Stimulated activated CD4-positive, alpha-beta T cell treated with anti-CD3 and anti-CD28 coated beads, Interleukin-12 subunit alpha, Interleukin-12 subunit beta, amount 100 ng/mL, for 4 hours (primary cell): ENCODE measurements at places on chromosomes 13 and 19.
A peak's percentile ranks its signal among the peaks of the same experiment; 100 is the strongest.

DNA sequence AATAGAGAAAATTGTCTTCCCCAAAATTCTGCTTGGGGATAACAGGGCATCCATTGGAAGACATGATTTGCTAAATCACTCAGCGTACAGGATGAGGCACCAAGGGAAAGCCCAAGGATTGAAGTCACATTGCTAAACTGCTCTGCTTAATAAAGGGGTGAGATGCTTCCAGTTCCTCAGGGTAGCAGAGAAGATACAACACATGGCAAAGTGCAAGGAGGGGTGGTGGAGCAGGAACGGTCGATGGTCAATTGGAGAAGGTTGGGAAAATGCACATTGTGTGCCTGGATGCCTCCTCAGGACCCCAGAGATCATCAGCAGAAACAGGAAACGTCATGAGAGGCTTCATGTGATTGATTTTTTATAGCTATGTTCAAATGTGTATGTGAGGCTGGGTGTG is 116.3 kb upstream of the SOX1 start:
- DNase-seq = no peak

DNA sequence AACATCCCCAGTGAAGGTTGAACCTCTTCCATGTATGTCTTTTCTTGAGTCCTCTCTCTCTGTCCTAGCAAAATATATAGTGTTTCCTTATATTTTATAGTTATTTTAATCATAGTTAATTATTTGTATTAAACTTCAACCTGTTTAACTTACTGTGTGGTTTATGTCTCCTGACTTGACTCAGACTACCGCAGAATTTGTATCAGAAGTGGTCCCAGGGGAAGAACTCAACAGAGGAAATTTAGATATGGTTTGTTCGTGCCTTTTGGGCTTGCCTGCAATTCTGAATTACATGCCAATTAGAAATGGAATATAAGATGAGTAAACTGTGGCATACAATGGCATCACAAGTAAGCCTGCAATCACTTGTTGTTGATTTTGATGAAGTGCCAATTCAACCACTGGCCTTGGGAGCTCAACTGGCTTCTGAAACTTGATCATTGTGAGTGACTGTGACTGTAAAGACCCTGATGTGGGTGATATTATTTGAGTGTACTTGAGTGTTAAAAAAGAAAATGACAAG is 1459.5 kb upstream of the PCDH20 start:
- DNase-seq = no peak

DNA sequence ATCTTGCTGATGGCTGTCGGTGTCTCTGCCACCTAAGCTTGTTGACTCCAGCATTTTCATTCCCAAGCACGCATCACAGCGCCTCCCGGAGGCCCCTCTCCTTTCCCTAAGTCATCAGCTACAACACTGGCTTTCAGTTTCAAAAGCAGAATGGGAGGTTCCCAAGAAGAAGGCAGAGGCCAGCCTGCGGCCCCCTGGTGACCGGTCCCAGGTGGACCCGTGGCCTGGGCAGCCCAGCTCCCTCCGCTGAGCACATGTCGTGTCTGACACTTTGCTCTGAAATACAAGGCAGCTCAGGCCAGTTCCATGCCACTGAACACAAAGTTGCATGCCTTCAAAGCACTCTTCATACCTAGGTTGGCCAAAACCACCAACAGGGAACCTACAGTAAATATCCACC is 8.5 kb downstream of the MLLT1 start:
- DNase-seq = no peak

DNA sequence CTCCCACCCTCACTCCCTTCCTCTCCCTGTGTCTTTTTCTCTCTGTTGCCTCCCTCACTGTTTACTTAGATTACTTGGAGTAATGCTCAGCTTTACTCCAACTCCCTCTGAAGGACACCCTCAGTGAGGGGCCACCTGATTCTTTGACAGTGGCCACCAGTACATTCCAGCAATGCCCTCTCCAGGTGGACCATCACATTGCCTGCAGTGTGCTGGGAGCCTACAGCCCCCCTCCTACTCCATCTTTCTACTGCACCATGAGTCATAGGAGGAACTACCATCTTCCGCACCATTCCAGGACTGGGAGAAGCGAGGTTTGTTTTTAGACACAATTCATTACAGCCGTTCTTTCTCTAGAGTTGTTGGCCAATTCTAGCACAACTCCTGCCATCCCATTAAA is 96.6 kb upstream of the POSTN start:
- DNase-seq = no peak

DNA sequence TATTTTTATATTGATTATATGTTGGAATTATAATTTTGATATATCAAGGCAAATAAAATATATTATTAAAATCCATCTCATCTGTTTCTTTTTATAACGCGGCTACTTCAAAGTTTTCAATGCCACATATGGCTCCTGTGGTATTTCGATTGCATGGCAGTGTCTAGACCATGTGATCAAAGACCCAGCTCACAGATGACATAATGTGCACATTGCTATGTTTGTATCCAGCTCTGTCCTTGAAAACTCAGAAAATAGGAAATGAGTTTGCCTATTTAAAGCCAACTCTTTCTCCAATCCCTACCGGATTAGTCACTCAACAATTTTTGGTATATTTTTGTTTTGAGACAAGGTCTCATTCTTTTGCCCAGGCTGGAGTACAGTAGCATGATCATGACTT is 26.2 kb downstream of the TMTC4 start:
- DNase-seq = no peak

- no peak for DNase-seq
Observed at GRCh38 chr13:41934120-41934519, 26.8 kb downstream of the VWA8 start.

DNA sequence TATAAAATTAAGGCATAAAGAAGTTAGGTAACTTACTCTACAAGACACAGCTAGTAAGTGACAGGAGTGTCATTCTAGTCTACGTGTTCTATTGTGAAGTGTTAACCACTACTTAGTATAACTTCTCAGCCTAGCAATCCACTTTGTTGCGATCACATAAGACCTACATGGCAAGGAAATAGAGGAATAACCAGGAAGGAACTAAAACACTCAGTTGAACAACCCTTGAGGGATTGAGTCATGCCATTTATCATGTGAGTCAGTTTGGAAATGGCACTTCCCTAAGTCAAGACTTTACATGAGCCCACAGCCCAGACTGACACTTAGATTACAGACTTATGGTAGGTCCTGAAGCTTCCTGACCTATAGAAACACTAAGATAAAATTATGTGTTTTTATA is 279.5 kb upstream of the PCDH20 start:
- no peak for DNase-seq

- DNase-seq = no peak
Observed at GRCh38 chr13:21894703-21895699, 224.1 kb downstream of the FGF9 start.

- DNase-seq = no peak
Observed at GRCh38 chr19:49186108-49186507, 28.5 kb downstream of the TRPM4 start.

GRCh38 chr19:811506-812048 is 10.2 kb downstream of the PLPPR3 start:
- DNase-seq = no peak

GRCh38 chr13:55361141-55361540 is 1779.6 kb upstream of the PRR20A start:
- DNase-seq = no peak

GRCh38 chr19:1618157-1619093 is 13.2 kb upstream of the UQCR11 start:
- peak; percentile 24 for DNase-seq

- DNase-seq = no peak
Observed at GRCh38 chr19:17471410-17472125, 1.2 kb downstream of the SLC27A1 start.

GRCh38 chr13:24763596-24764275 is at the start of gene RNF17:
Gene RNF17, plus strand, starts transcription at chr13:24764169. Its CDS starts 35 bp downstream, at chr13:24764204.
- DNase-seq = no peak

DNA sequence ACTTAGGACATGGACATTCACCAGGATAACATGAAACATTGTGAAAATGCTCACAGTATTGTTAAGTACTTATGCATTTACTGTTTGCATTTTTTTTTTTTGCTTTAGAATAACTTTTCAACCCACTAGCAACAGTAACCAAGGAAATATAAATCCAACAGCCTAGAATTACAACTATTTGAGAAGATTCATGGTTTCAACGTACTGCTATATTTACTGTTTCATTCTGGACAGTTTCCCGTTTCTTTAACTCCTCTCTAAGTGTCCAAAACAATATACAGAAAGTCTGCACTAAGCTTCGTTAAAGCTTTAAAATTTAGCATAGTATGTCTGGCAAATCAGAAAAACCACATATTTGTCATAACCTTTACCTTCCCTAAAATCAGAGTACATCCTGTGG is 2.7 kb downstream of the SMAD9 start:
- no peak for DNase-seq

DNA sequence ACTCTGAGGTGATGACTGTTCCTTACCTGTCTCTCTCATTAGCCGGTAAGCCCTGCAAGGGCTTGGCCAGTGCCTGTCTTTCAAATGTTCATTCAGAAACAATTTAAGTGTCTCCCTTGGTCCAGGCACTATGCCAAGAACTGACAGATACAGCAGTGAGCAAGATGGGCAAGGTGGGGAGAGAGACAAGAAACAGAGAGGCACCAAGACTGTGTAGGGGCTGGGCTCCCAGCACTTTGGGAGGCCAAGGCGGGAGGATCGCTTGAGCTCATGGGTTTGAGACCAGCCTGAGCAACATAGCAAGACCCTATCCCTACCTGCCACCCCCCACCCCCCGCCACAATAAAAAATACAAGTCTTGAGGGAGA is 1.3 kb upstream of the CCNE1 start:
- no peak for DNase-seq

DNA sequence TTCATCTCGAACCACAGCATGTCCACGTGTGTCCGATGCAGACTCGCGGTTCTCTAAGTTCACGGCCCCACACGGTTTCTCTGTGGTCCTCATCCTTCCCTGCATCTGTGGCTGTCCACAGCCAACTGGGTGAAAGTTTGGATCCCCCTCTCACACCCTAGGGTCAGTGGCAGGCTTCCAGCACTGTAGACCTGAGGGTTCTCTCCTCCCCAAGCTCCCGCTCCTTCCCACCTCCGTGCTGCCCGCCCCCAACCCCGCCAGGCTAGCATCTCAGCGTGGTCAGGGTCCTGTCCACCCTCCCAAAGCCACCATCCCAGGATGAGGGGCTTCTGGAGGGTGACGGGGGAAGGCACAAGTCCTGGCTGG is 3.0 kb downstream of the ANGPTL4 start:
- DNase-seq = no peak

DNA sequence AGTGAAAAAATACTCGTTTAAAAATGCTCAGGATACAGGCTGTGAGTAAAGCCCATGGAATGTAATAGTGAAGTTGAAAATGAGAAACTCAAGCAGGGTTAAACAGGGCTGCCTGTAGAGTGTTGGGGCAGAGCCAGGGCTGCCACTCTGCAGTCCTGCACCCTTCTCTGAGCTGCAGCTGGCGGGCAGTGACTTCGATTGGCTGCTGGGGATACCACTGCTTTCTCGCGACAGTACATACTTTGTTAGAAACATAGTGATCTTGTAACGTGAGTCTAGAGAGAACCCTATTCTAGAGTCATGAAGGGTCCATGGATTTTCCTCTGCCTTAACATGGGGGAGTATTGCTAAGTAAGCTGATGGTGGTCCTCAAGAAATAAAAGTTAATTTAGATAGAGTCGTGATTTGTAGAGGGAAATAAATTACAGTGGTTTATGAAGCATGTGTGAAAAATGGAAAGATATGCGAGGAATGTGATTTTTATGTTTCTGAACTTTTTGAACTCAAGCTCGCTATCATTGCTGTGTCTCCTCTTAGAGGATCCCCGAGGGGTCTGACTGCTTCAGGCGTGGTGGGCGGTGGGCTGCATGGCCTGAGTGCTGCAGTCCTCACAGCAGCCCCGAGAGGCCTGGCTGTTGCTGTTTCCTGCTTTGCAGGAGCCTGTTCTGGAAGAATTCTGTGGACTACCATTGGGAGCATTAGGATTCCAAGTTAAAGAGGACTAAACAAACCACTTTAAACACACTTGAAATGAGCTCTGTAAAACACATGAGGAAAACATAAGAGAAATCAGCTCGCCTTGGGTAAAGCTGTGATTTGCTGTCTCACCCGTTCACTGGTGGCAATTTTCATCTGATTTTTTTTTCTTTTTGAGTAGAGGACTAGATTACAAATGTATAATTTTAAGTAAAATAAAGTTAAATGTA is 95.7 kb downstream of the ARHGEF7 start:
- no peak for DNase-seq

- no peak for DNase-seq
Observed at GRCh38 chr13:112596235-112596634, 8.3 kb upstream of the TUBGCP3 start.

DNA sequence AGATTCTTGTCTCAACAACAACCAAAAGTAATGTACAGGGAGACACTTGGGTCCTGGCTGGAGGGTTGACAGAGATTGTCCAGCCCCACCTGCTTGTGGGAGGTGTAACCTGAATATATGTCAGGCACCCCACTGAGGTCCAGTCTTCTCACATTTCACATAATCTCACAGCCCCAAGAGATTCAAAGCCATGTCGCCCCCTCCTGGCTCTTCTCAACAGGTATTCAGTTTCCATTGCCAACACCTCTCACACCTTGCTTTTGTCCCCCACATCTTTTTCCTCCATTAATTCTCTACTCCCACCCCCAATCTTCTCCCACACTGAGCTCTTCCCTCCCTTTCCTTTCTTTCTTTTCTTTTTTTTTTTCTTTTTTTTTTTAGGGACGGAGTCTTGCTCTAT is 11.2 kb downstream of the UNC13A start:
- DNase-seq = no peak

GRCh38 chr13:50387051-50387581 is 371.9 kb downstream of the KCNRG start:
- peak; percentile 17 for DNase-seq

- no peak for DNase-seq
Observed at GRCh38 chr13:50229960-50230661, 214.9 kb downstream of the KCNRG start.

DNA sequence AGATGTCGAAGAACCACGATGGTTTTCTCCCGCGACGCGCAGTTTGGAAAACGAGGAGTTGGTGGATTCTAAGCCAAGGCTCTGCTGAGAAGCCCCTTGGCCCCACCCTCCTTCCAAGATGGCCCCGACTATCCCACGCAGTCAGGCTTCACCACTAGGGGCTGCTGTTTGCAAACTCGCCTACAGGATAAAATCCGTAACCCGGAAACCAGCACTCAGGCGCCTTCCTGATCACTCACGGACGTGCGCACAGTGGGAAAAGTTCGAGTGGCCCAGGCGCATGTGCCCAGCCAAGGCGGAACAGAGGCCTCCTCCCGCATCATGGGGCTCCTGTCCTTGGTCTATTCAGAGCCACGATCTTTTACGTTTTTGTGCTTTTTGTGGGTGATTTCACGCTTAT is 19.2 kb upstream of the UQCR11 start:
- DNase-seq = peak; percentile 43
